ENCODE measurements at places on chromosomes 3 and 15.

DNA sequence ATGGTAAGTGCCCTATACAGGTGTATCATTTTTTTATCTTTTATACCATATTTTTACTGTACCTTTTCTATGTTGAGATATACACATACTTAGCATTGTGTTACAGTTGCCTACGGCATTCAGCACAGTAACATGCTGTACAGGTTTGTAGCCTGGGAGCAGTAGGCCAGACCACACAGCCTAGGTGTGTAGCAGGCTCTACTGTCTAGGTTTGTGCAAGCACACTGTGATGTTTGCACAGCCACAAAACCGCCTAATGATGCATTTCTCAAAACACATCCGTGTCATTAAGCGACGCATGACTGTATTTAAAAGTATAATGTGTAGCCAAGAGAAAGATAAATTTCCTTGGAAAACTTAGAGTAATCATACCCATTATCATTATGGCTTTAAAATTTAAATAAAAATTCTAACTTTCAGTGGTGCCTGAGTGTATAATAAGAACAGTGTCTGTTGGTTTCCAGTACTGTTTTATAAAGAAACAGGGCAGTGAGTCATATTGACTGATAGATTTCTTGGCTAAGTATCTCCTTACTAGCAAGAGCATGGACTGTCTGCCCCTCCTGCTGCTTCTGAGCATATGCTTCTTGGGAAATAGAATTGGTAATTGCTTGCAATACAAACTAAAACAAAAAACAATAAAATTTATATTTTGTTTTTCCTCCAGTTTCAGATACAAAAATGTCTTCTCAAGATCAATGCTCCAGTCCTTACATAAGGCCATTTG, 18.3 kb downstream of the CALML4 start:
- no peak for DNase-seq

DNA sequence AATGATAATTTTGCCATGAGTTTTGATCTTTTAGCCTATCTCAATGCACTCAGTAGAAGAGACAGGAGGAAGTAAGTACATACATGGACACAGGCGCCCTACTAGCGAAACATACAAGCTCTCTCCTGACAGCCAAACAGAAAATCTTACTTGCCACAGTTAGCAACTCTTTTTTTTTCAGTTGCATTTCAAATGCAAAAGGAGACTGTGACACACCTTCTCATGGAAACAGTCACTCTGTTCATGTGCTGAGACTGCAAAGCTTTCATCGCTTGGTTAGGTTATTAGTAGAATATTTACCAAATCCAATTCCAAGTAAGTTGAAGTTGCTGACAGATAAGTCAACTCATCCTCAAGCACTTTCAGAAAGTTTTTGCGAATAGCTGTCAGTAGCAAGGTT, 223.3 kb downstream of the FOXP1 start:
- DNase-seq: no peak

DNA sequence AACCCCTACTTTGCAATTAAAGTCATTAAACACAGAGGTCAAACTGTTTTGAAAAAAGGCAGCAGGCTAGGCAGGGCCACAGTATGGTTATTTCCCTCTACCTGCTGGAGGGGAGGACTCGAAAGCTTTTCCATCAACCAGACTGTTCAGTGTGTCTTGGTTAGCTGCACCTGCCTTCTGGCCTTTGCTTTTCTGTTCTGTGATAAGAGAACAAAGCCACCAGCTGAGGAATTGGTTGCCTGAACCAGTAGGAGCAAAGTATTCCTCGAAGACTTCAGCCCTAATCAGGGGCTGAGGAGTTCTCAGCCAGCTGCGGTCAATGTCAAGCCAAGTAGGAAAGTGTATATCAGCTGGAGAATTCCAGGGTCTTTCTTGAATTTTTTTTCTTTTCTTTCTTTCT, 132.5 kb downstream of the SOX2 start:
- no peak for DNase-seq

DNA sequence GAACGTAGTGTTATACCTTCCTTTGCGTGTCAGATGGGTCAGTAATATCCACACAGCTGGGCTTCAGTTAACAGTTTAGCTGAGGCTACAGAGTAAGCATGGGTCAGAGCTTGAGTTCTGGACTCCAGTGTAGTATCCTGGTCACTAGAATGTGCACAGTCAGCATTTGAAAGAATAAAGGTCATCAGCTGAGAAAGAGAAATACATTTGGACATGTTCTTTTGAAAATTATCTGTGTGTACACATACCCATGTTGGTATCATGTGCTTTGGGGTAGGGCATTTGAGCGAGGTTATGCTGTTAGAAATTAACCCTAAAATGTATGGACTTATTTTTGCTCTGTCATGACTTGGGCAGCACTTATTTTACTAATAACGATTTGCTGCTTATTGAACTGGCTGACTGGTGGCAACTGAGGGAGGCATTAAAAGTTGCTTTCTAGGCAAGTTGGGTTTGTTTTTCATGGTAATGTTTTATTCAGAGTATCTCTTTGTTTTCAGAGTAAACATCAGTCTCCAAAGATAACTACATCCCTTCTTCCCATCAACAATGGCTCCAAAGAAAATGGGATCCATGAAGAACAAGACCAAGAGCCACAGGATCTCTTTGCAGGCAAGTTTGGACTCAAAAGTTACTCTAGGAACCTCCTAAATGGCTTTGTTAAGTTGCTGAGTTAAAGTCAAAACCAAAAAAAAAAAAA, 16.4 kb downstream of the SNX1 start:
- DNase-seq: no peak

DNA sequence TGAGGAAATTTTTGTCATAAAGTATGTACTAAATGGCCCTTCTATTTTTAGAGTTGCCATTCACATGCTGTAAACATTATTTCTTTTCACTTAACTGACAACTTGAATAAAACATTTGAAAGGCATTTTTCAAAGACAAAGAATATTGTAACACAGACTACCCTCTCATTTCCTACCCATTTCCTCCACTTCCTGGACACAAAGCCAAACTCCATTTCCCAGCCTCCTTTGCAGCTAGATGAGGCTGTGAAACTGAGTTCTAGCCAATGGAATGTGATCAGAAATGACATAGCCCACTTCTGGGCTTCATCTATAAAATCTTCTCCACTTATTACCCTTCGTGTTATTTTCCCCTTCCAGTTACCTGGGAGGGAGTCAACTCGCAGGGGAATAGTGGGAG, 288.9 kb upstream of the DPH6 start:
- no peak for DNase-seq

DNA sequence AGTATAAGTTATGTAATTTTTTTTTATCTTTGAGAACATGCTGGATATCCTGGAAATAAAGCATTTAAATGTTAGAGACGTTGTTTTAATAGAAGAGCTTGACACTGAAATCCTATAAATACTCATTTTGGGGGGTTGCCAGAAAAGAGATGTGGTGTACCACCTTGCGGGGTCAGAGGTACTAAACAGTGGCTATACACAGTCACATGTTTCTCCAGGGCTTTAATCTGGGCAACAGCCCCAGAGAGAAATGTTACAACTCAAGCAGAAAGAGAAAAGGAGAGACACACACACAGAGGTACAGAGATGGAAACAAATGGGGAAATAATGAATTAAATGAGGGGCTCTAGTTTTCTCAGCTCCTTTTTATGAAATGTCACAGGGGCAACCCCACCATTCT, 113.8 kb downstream of the SENP2 start:
- DNase-seq: no peak

- no peak for DNase-seq
These were observed 33.8 kb downstream of the ALDH1L1 start for GRCh38 chr3:126146525-126147146.

DNA sequence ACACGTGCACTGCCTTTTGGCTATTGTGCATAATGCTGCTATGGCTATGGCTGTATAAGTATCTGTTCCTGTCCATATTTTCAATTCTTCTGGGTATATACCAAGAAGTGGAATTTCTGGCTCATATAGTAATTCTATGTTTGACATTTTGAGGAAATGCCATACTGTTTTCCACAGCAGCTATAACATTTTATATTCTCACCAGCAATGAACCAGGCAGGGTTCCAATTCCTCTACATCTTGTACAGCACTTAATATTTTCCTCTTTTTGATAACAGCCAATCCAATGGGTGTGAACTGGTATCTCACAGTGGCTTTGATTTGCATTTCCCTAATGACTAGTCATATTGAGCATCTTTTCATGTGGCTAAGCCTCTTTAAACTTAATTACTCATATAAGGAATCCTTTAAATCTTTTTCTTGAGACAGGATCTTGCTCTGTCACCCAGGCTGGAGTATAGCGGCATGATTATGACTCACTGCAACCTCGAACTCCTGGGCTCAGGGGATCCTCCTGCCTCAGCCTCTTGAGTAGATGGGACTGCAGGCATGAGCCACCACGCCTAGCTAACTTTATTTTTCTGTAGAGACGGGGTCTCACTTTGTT, 38.1 kb upstream of the IGDCC4 start:
- DNase-seq: no peak
